ENCODE measurements at places on chromosomes 5 and 9.
A peak's percentile ranks its signal among the peaks of the same experiment; 100 is the strongest.

- no peak for DNase-seq
Measured at GRCh38 chr9:137070906-137071275, 534 bp upstream of the SAPCD2 start.

GRCh38 chr9:30670805-30671562, 1713.5 kb upstream of the ACO1 start:
- DNase-seq: no peak

GRCh38 chr5:66144834-66145390, 812 bp downstream of the SREK1 start:
- no peak for DNase-seq

DNA sequence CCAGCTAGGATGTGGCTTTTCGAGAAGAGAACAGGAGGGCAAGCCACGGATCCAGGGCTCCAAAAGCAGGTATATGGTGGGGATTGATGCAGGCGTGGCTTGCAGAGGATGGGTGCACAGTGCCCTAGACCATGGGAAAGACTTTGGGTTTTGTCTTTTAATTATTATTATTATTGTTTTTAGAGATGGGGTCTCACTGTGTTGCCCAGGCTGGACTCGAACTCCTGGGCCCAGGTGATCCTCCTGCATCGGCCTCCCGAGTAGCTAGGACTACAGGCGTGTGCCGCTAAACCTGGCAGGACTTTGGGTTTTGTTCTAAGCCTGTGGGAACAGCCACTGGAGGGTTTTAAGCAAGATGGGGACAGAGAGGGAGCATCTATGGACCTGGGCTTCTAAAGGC, 152.0 kb downstream of the GAPVD1 start:
- DNase-seq: no peak

GRCh38 chr9:4937446-4937845, 47.6 kb upstream of the JAK2 start:
- DNase-seq: no peak

- no peak for DNase-seq
Measured at GRCh38 chr5:120007598-120007997, 378.2 kb downstream of the FAM170A start.

DNA sequence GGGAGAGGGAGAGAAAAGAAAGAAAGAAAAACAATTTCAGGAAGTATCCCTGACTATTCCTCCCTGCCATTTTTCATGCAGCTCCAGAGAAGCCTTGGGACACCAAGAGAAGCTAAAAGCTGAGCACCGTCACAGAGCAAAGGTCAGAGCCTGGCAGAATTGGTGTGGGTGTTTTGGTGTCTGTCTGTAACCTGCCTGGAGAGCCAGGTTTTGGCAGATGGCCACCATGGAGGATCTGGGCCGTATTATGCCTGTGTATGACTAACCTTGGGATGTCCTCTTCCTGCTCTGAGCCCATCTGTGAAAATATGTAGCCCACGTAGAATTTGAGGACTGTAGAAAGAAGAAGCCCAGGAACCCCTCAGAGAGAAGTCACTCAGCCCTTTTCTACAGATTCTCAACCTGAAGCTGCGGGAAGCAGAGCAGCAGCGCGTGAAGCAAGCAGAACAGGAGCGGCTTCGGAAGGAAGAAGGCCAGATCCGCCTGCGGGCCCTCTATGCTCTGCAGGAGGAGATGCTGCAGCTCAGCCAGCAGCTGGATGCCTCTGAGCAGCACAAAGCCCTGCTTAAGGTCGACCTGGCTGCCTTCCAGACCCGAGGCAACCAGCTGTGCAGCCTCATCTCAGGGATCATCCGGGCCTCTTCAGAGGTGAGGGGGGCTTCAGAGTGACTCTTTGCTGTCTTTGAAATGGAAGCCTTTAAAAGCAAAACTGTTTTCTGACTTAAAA, 18.8 kb downstream of the GLE1 start:
- DNase-seq: no peak

- no peak for DNase-seq
Measured at GRCh38 chr5:142013734-142014521, 1.1 kb upstream of the GNPDA1 start.

GRCh38 chr5:2905741-2906140, 154.3 kb upstream of the IRX2 start:
- no peak for DNase-seq

DNA sequence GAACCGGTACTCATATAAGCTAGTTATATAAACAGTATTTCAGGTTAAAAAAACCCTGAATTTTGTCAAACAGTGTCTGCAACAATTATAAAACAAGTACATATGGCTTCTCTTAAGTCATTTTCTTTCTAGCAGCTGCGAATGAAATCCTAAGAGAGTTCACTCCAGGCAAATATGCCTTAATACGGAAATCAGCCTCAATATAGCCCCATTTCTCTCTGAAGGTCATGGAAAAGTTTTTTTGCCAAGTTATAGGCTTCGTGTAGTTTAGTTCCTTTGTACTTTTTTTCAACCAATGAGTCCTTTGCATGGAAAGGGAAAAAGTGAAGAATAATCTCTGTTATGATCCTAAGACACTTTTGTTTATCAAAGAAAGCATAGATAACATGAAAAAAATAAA, 848.0 kb upstream of the ACO1 start:
- DNase-seq: no peak

GRCh38 chr5:82493221-82493620, 215.1 kb upstream of the RPS23 start:
- no peak for DNase-seq

GRCh38 chr9:98916660-98917059, 27.0 kb upstream of the COL15A1 start:
- no peak for DNase-seq

DNA sequence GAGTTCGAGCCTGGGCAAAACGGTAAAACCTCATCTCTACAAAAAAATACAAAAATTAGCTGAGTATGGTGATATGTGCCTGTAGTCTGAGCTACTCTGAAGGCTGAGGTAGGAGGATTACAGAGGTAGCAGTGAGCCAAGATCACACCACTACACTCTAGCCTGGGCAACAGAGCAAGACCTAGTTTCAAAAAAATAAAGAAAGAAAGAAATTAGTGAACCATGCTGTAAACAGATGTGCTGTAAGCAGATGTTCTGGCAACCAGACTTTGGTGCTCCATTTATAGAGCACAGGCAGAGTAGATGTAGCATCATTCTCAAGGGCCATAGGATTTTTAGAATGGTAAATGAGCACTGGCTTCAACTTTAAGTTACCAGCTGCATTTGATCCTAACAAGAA, 115.4 kb downstream of the ST8SIA4 start:
- no peak for DNase-seq

DNA sequence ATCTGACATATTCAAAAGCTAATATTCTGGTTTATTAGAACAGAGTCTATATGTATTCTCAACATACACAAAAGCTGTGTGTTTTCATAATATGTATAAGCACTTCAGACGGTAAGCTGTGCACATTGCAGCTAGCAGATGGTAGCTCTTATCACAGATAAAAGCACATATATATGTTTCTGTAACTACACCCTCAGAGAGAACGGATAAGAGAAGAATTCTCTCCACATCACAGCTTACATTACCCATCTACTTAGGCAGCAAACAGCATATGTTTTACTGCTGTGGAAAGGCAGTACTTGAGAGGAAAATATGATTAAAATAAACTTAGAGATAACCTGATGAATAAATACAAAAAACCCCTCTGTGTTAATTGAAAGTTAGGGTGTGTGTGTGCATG, 450.9 kb upstream of the ZNF608 start:
- no peak for DNase-seq

DNA sequence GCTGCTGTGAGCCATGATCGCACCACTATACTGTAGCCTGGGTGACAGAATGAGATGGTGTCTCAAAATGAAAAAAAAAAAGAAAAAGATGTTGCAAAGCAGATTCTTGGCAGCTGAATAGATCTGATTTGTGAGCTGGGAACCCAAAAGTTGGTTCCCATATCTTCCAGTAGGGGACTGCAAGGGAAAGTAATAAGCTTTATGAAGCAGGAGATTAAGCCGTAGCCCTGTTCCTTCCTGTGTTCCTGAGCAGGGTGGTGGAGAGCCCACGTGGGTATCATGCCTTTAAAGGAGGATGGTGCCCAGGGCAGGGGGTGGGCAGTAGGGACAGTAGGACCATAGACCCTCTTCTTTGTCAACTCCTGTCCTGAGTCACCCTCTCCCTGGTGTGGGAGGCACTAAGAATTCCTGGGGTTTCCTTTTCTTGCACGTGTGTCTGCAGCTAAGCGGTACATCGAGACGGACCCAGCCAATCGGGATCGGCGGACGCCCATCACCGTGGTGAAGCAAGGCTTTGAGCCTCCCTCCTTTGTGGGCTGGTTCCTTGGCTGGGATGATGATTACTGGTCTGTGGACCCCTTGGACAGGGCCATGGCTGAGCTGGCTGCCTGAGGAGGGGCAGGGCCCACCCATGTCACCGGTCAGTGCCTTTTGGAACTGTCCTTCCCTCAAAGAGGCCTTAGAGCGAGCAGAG, 37.9 kb downstream of the STOM start:
- no peak for DNase-seq

- DNase-seq: no peak
Measured at GRCh38 chr9:134556531-134557068, 85.0 kb upstream of the COL5A1 start.

DNA sequence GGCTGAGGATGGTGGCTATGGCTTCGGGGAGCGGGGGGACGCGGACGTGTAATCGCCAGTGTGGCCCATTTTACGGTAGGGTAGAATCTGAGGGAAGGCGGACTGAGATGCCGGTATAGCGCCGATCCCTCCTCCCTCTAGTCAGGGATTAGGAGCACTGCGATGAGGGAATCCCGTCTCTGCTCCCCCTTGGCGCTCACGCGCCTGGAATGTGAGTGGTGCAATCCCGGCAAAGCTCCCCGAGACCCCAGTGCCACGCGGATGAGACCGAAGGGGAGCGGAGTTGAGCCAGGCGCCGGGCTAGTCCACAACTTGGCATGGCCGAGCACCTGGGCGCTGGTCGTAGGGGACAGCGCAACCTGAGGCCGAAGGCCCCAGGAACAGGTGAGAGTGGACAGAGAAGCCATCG, 2.2 kb downstream of the NPR3 start:
- no peak for DNase-seq

DNA sequence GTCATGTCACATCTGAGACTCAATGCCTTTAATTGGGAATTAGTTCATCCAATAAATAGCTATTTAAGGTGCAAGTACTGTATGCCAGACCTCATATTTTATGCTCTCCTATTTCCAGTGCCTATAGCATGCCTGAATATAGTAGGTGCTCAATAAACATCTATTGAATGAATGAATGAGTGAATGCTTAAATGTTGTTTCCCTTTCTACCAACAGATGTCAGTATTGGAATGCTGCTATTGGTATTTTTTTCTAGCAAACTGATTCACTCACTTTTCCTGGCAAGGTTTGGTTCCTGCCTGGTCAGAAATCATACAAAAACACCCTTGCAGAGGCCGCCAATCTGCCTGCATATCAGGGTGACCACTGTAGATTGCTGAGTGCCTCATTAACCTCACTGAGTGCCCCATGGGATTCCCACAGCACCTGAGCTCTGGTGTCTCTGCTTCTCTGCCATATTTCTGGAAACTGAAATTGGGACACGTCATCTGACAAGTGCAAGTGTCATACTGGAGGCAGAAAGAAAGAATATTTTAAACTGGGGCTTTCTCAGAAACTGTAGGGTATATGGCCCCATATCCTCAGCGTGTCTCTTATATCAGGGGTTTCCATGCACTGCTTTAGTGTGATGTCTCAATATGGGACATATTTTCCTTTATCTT, 359.7 kb downstream of the TRIM32 start:
- no peak for DNase-seq

DNA sequence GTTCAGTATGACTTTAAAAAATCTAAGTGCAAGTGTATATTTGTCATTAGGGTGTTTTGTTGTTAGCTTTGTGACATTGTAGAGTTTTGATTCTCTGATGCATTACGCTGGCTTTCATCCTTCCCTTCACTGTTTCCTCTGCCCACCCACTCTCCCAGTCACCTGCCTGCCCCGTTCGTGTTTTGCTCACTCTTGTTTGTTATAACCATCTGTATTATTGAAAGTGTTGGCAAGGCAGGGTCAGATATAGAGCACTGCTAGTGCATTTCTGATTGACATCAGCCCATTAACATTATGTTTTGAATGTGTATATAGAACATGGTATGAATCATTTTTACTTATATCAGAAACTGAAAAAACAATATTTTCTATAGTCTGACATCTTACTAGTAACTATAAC, 27.3 kb downstream of the SCGB3A1 start:
- no peak for DNase-seq

GRCh38 chr9:116777116-116777515, 90.0 kb downstream of the TRIM32 start:
- no peak for DNase-seq

GRCh38 chr5:109668668-109669422, 20.9 kb upstream of the MAN2A1 start:
- DNase-seq: no peak

- DNase-seq: no peak
Measured at GRCh38 chr5:178335302-178336030, 102.9 kb upstream of the PHYKPL start.

DNA sequence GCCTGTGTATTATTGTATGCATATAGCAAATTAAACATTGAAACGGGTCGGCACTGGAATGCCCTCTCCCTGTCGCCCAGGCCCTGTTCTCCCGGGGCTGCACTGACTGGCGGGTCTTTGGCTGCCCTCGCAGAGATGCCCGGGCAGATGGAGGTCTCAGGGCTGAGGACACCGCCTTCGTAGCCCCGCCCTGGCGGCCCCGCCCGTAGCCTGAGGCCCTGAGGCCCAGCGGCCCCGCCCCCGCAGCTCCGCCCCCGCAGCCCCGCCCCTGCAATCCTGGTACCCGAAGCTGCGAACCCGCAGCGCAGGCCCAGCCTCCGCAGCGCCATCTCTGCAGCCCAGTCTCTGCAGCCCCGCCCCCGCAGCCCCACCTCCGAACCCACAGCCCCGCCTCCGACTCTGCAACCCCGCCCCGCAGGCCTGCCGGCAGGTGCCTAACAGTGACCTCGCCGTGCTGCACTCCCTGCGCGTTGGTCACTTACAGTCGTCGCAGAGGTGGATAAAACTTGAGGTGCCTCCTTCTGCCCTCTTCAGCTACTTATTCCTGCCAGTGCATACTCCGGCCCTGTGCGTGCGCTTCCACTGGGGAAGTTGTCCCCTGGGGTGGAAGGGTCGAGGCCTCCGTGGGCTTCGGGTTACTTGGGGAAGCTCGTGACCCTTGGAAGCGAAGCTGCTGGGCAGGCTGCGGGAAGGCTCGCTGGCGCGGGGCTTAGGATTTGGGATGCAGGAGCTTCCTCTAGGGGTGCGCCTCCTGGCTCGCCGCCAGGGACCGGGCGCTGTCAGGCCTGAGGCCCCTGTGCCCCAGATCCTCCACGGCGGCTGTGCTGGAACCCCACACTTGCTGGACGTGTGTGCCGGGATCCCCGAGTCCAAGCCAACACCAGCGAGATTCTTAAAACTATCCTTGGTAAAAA, 72.3 kb downstream of the ICE1 start:
- peak; percentile 46 for DNase-seq

- DNase-seq: no peak
Measured at GRCh38 chr5:179738742-179739141, 6.1 kb downstream of the MAML1 start.

All from activated CD4-positive, alpha-beta T cell treated with anti-CD3 and anti-CD28 coated beads, Interleukin-2, amount 50 U/mL, for 24 hours (primary cell).